HCT116 (cell line): ENCODE measurements at places on chromosomes 2 and 18. TPM values are rescaled to one million over a fixed set of nuclear protein-coding genes. Genes with fewer than 3 reads are reported as not detected.

- peak; percentile 97 for DNase-seq
Observed at GRCh38 chr2:26355038-26355995, 8.7 kb upstream of the ADGRF3 start.

SLC38A11 gene
- not detected for total RNA-seq

B3GNT7 gene
- total RNA-seq, result 6.1 TPM

GRCh38 chr2:65320042-65320725, 92.6 kb downstream of the ACTR2 start:
- DNase-seq, result peak; percentile 64

GRCh38 chr2:43542285-43542933, 53.4 kb downstream of the THADA start:
- DNase-seq, result peak; percentile 18

DNA sequence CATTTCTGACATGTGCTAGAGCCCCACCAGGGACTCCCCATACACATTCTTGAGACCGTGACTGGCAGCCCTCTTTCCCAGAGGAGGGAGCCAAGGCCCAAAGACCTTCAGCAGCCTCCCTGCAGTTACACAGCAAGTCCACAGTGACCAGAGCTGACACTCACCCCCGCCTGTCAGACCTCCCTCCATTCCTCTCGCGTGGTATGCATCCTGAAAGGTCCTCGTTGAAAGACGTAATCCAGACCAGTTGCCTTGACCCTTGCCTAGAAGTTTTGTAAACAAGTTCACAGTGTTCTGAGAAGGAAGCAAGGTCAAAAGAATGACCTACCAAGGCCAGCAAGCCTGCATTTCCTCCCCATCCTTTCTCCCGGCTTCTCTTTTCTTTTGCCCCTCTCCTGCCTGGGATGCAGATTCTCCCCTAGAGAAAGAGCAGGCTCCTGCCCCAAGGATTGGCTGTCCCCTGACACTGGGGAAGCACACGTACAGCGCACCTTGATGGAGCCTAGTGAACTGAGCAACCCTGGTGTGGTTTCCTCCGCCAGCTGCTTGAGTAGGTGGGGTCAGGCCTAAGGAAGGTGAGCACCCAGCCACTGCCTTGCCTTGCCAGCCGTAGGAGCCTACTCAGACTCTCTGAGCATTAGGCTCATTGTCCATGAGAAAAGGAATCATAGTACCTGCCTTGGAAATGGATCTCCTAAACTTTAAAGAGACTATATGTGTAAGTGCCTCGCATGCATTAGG, 18.3 kb downstream of the TRIB2 start:
- no peak for DNase-seq

DNA sequence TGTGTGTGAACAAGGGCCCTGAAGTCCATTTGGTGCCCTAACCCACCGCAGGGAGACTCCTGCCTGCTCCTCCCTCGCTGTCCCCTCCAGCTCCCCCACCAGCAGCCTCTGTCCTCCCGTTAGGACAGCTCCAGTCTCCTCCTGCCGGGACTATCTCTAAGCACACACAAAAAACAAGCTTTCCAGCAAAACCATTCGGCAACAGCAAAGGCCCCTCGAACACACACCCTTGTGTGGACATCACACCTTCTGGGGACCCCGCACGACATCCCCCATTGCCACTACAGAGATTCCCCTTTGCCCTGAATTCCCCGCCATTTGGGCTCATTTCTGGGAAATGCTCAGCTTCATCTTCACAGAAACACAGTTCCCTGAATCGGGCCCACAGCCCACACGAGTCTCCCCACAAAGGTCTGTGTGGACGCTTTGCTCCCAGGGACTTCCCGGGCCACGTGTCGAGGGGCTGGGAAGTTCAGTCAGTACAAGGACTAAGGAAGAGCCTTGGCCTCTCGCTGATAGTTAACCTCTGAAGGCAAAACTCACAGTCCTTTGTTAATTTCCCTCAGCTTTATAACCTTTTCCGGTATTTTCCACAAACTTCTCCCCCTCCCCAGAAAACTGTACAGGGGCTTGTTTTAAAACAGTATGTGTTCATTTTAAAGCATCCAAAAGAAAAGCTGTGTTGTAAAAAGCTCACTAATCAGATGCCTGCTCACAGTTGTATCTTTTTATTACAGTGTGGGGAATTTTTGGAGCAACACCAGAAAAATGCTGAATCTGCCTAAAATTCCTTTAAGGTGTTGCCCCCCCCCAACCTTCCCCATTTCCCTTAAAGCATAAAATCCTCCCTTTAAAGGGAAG, 25.9 kb downstream of the SMAD7 start:
- DNase-seq, result no peak

FAM237A gene
- not detected for total RNA-seq

APOB gene
- total RNA-seq, result 1.6 TPM

DNA sequence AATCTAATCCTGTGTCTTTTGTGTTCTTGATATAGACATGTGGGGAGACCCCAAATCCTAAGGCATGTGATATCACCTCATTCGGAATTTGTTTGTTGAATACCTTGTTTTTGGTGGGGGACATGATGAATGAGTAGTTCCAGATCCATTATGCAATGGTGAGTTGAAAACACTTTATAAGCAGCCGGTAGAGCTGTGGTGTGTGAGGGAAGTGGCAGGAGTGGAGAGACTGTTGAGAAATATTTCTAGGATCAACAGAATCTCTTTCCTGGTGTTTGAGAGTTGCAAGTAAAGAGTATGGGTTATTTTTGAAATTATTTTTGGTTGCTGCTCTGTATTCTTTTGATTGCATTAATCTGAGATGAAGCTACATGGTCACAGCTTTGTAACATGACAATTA, 34.4 kb downstream of the LHCGR start:
- no peak for DNase-seq

DNA sequence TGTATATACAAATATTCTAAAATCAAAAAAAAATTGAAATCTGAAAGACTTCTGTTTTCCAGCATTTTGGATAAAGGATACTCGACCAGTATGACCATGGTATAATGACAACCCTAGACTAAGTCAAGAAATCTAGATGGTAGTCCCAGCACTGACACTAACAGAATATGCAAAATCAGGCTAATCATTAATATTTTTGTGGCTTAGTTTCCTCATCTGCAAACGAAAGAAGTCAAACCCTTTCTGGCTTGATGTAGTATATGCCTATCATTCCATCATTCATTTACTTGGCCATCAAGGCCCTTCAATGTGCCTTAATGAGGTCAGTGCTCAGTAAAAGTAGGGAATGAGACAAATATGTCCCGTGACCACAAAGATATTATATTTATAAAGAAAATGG, 83.5 kb downstream of the NCKAP5 start:
- DNase-seq, result no peak

GRCh38 chr2:96489663-96490062, 15.5 kb downstream of the NEURL3 start:
- no peak for DNase-seq
